RCC 7860 (cell line): ENCODE measurements at places on chromosomes 3 and 15.
A peak's percentile ranks its signal among the peaks of the same experiment; 100 is the strongest.

DNA sequence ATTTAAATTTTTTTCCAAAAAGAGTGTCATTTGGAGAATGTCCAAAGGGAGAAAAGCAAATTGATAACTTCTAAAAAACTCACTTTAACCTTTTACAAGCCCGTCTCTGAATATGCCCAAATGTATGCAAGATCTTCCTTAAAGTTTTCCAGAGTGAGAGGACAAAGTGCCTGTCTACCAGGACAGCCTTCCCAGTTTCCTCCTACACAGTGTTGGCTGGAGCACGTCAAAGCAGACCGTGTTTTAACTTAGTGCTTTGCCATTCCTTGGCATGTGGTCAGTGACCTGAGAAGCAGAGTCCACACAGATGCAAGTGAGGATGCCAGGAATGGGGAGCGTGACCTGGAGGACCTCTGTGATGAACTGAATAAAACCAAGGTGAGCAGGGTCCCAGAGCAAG lies 245.7 kb downstream of the FAM43A start:
- no peak for DNase-seq

DNA sequence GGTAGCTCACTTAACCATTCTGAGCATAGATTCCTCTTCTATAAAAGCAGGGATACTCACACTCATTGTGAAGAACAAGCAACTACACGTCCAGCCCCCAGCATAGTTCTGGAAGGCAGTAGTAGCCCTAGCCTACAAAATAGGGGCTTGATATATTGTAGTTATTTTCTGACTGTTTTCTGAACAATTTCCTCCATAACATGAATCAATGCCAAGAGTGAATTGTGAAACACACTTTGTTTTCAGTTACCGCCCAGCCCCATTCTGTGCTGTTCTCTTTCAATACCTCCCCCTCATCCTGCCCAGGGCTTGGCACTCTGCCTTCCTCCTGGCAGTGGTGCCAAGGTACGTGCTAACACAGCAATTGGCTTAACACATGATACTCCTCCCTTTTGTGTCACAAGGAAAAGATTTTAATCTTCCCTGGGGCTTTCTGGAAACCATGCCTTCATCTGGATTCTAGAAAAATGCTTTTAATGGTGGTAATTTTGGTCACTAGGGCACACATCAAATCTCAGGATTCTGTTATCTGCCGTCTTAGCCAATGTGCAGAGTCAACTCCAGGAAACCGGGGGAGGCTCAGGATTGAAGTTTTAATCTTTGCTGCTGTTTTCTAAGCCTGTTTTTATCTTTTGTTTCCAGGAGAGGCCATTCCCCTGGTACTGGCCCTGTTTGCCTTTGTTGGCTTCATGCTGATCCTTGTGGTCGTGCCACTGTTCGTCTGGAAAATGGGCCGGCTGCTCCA lies 37.2 kb downstream of the IL20RB start:
- peak; percentile 17 for DNase-seq

DNA sequence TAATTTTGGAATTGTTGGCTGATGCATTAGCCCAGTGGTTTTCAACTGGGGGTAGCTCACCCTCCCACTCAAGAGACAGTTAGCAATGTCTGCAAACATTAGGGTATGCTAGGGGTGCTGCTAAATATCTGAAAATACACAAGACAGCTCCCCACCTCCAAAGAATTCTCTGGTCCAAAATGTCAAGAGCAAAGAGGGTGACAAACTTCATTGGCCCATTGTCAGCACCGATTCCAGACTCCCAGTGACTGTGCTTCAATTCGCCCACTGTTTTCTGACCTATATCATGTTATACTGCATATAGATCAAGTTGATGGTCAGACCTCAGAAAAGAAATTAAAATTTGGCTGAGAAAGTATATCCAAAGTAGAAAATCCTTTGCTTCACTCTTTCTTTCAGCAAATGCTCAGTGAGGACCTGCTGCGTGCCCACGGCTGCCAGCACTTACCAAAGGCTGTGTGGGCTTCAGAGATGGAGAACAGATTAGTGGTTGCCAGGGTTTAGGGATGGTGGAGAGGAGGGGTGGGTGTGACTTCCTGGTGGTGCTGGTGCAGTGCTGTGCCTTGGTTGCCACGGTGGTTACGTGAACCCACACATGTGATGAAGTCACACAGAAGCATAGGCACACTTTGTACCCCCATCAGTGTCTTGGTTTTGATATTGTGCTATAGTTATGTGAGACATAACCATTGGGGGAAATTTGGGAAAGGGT lies 204.0 kb downstream of the PLCL2 start:
- no peak for DNase-seq

- DNase-seq: peak; percentile 25
These were observed 151.6 kb upstream of the UBE2E2 start for GRCh38 chr3:23051240-23052140.

- no peak for DNase-seq
These were observed 199.8 kb upstream of the RGMA start for GRCh38 chr15:93288728-93289294.

DNA sequence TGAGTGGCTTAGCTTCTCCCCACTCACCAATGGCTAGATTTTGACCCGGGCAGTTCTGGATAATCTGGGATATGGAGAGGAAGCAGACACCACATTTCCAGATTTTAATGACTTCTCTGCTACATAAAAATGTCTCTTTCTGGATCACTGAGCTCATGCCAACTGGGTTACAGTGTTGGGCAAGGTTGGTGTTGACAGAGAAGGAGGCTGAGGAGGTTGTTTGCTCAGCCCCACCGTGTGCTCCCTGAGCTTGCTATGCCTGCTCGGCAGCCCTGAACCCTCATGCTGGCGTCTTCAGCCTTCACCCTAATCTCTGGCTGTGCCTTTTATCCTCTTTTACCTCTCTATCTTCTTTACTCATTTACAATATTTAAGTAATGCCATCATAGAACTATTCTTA lies 53.0 kb upstream of the KPNA4 start:
- DNase-seq: no peak

GRCh38 chr3:127424766-127425504 lies 137.1 kb upstream of the PRR20G start:
- no peak for DNase-seq

- DNase-seq: no peak
These were observed 965.0 kb downstream of the MCTP2 start for GRCh38 chr15:95196176-95196915.

DNA sequence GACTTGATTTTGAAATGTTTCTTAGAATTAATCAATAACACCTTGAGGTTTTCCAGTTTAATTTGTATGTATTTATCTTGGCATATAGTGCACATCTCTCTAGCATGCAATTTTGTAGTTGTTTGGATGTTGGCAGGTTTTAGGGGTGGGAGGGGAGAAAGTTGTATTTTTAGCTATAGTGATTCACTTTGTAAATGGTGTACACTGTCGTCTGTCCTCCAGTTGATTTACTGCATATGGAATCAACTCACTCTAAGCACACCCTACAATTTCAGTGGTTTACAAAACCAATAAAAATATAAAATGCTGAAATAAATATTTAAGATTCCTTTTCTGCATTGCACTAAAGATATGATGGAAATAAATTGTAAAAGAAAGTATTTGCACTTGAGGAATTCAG lies 199.1 kb downstream of the CDIN1 start:
- no peak for DNase-seq

- DNase-seq: no peak
These were observed 10.8 kb downstream of the GHRL start for GRCh38 chr3:10281951-10282350.

DNA sequence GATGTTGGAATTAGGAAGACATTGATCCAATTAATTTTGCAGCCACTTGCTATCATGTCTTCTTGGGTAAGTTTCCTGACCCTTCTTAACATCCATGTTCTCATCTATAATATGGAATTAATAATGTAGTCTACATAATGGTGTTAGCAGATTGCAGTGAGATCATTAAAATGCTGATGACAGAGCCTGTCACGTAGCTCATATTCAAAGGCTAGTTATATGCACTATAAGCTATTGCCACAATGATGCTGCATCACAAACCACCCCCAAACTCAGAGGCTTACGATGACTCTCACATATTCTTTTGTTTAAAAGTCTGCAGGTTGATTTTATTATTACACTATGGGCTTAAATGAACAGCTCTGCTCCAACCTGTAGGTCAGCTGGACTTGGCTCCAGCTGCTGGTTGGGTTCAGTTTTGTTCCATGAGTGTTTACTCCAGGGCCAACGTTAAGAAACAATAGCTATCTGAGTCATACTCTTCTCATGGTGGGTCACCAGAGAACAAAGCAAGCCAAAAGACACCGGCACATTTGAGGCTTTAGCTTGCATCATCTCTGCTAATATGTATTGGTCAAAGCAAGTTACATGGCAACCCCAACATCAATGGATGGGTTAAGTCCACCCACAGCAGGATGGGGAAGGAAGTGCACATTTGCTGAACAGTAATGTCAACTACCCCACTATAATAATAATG lies 250.0 kb upstream of the SLCO3A1 start:
- no peak for DNase-seq

- peak; percentile 5 for DNase-seq
These were observed 499.4 kb upstream of the MDFIC2 start for GRCh38 chr3:70811880-70812279.

GRCh38 chr3:121894301-121894990 lies at the start of gene SLC15A2:
Gene SLC15A2 (plus strand): TSS chr3:121894401. CDS start chr3:121894477, 76 bp downstream.
- no peak for DNase-seq

- no peak for DNase-seq
These were observed 14.1 kb upstream of the PRSS50 start for GRCh38 chr3:46731795-46732194.

DNA sequence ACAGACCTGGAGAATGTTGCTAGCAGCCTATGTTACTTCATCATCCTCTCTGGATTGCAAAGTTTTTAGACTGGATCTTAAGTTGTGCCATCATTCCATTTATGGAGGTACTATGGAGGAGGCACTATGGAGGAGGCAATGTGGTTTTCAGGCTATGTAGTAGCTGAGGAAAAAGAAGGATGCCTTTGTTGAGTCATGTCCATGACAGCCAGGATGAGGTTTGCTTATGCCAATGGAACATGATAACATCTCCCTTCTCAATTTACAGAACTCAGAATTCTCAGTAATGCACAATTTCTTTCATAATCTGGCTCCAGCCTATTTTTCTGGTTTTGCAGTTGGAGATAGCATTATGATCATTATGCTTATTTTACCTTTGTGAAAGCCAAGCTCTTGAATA lies 65.9 kb upstream of the TMEM108 start:
- DNase-seq: no peak

DNA sequence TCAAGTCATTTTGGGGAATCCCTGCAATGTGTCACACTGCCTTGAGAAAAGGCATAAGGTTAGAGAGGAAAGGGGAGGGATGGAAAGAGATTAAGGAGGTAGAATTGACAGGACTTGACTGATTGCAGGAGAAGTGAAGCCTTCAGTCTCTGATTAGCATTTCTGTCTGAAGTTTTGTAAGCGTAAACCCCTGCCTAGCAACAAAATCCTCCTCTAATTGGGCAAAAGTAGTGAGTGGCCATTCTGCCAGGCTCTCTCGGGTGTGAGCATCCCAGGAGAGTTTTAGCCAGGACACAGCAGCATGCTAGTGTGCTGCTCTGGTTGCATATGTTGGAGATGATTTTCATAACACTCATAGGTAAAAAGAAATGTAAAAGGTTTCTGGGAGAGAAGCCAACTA lies 117.0 kb upstream of the MRPL3 start:
- DNase-seq: no peak

- no peak for DNase-seq
These were observed 22.1 kb upstream of the DET1 start for GRCh38 chr15:88568589-88568988.

DNA sequence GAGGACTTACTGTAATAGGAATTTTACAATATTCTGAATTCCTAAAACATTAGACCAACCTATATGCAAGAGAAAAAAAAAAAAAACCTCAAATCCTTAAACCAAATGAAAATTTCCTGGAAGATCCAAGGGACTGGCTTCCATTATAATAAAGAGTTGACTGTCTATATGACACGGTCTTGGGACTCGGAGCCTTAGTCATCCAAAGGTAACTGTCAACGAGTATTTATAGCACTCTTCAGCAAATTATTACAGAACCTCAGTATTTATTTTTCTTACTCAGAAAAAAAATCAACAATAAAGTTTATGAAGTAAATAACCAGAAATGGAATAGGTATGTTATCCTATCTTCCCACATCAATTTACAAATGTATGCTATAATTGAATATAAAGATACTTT lies 66.0 kb downstream of the TTBK2 start:
- no peak for DNase-seq

- peak; percentile 51 for DNase-seq
These were observed 53.3 kb downstream of the AAGAB start for GRCh38 chr15:67201136-67201535.

GRCh38 chr15:59976480-59977271 lies 27.4 kb upstream of the FOXB1 start:
- no peak for DNase-seq

DNA sequence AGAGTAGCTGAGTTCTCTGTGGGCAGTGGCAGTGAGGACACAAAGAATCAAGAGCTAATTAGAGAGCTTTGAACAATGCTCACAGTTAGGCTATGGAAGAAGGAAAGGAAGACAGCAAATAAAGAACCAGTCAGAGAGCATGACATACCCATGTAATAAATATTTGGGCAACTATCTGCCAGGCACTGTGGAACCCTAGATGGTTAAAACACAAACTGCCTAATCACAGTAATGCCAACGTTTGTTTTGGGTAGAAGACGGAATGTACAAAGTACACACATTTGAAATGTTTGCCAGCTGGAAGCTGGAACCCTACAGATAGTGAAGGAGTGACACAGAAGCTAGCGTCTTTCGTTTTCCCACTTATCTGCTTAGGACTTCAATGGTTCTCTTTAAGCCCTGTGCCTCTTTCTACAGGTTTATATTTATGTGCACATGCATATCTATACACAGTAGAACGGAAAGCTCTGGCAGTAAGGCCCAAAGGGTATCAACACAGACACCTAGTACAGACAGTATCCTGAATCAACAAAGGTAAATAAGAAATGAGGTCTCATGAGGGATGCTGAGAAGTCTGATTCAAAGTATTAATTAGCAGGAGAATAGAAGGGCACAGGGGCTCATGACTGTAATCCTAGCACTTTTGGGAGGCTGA lies 44.6 kb downstream of the ANKRD28 start:
- DNase-seq: no peak

DNA sequence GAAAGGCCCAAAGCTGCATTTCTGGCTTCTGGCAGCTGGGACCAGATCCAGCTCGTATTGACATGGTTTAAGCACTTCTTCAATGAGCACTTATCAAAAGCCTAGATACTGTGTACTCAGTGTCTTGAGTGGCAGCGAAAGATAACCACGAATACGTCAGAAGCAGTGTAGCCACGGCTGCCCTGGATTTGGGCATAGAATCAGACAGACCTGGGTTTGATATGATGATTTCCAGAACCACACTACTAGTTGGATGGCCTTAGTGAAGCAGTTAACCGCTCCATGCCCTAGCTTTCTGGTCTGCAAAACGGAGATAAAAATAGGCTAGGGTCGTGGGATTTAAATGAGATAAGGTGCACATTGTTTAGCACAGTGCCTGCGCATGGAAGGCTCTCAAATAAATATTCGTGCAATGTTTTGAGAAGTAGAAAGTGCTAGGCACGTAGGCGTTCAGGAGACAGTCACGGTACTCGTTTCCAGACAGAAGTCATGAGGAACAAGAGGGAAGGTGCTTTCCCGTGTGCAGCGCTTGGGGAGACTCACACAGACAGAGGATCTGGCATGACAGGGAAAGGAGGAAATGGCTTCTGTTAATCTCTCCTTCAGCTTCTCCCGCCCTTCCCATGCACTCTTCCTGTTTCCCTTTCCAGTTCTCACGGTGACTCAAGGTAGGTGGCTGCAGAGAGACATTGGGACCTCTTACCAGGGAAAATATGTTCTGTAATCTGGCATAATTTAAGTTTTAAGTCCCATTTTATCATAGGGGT lies 70.3 kb downstream of the CCNL1 start:
- peak; percentile 80 for DNase-seq

- DNase-seq: no peak
These were observed 2.2 kb upstream of the CD47 start for GRCh38 chr3:108093021-108093420.

GRCh38 chr3:132242790-132243189 lies 74.4 kb upstream of the ACP3 start:
- DNase-seq: no peak
